ENCODE measurements at places on chromosomes 13 and 19. TPM values are rescaled to one million over a fixed set of nuclear protein-coding genes. Genes with fewer than 3 reads are reported as not detected.

Gene NEK3
- 12.4 TPM for total RNA-seq

Gene TLE2
- 4.0 TPM for total RNA-seq

Gene TMEM255B
- 1.3 TPM for total RNA-seq

Gene MISP
- total RNA-seq: not detected

Gene NLRP5
- total RNA-seq: not detected

Gene ZNF726
- 0.56 TPM for total RNA-seq

Gene UBL3
- total RNA-seq: 18.8 TPM

Gene DOHH
- 10.6 TPM for total RNA-seq

Gene ZNF224
- total RNA-seq: 30.4 TPM

Gene ICAM1
- total RNA-seq: 35.9 TPM

Gene PRKCG
- total RNA-seq: not detected

Gene PRTN3
- not detected for total RNA-seq

Gene NUP62
- total RNA-seq: 71.8 TPM

Gene ZSCAN4
- total RNA-seq: not detected

Gene EPN1
- total RNA-seq: 162 TPM

Gene FFAR1
- not detected for total RNA-seq

Gene PTGIR
- total RNA-seq: 24.8 TPM

Gene NALCN
- 2.3 TPM for total RNA-seq

Gene SLC5A5
- total RNA-seq: not detected
